ENCODE measurements at places on chromosomes 12 and 14.

GRCh38 chr12:57719777-57720605, 18.6 kb downstream of the AGAP2 start:
- ATAC-seq = no peak

DNA sequence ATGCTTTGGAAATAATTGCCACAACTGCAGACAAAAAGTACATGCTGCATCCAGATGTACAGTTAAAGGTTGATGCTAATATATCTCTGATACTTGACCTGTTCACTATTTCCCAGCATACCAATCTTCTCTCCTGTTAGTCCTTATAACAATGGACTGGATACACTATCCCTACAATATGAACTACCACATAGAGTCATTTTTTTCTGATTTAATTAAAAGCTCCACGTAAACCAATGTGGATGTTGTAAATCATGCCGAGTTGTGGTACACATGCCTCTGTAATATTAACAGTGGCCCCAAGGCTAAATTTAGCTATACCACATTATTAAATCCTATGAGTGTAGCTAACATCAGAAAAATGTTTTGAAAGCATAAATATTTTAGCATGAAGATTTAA, 469.1 kb upstream of the RPL10L start:
- ATAC-seq = no peak

GRCh38 chr14:76687611-76688382, 73.5 kb upstream of the VASH1 start:
- no peak for ATAC-seq

- peak; percentile 89 for ATAC-seq
Observed at GRCh38 chr14:102708494-102708893, 68.8 kb upstream of the TRAF3 start.

DNA sequence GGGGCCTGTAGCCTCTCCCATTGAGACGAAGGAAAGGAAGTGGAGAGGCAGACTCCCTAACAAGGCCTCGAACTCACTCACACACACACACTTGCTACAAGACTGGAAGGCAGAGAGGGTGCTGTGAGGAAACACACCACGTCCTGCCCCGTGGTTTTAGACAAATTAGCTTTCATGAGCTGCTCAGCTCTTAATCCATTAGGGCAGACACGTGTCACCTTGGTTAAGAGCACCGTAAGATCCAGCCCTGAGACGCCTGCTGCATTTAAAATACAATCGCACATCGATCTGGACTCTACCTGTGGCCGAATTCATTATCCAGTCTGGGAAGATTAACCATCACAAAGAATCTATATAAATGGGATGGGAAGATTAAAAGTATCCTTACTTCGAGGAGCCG, 72.0 kb downstream of the RIMBP2 start:
- no peak for ATAC-seq

DNA sequence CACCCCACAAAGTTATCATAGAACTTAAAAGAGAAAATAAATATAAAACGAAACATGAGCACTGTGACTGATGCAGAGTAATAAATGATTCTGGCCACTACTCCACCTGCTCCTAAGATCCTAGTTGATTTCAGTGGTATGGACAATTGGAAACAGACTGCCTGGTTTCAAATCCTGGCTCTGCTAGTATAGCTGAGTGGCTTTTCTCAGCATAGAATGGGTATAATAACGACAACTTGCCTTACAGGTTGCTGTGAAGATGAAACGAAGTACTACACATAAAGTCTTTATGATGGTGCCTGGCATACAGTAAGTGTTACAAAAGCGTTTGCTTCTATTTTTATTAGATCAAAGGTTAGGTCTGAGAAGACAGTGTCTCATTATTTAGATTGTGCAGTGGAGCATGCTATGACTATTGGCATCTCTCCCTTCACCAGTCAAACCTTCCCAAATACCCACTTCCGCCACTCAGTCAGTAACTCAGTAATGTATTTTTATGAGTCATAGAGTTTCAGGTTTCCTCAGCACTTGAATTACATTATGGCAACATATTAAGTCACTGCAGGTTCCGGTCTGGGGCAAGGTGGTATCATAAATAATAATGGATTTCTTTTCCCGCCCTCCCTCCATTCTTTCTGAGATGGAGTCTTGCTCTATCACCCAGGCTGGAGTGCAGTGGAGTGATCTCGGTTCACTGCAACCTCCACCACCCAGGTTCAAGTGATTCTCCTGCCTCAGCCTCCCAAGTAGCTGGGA, 29.7 kb upstream of the NR2C1 start:
- peak; percentile 99 for ATAC-seq

- ATAC-seq = no peak
Observed at GRCh38 chr12:102316723-102317122, 119.1 kb upstream of the PMCH start.

- ATAC-seq = no peak
Observed at GRCh38 chr12:116282371-116283286, 5.1 kb upstream of the MED13L start.

- ATAC-seq = no peak
Observed at GRCh38 chr12:95282266-95282665, 64.7 kb downstream of the VEZT start.

DNA sequence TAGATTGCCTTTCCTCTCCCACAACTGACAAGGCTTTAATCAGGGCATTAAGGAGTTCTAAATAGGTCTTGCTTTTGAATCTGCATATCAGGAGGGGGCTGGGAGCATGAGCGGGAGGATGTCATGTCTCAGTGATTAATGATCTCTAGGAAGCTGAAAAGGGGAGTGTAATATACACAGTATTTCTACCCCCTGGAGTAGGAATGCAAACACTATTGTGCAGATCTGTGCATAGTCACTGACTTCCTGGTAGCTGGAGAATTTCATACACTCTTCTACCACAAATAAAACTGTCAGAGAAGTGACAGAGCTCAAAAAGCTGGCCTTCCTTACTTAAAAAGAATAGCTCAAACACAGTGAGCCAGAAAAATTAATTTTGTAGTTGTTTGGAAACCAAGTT, 65.8 kb downstream of the RIC8B start:
- no peak for ATAC-seq

- ATAC-seq = peak; percentile 5
Observed at GRCh38 chr12:54413284-54414190, 5.5 kb downstream of the ITGA5 start.

DNA sequence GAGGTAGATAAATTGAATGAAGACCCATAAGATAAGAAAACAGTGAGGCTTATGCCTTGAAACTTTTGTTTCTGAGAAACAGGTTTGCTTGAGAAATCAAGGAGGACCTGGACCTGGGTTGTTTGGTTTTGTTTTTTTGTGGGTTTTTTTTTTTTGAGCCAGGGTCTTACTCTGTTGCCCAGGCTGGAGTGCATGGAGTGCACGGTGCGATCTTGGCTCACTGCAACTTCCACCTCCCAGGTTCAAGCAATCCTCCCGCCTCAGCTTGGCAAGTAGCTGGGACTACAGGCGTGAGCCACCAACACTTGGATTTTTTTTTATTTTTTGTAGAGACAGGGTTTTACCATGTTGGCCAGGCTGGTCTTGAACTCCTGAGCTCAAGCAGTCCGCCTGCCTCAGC, 9.0 kb upstream of the PPTC7 start:
- ATAC-seq = no peak

- no peak for ATAC-seq
Observed at GRCh38 chr12:106717673-106718072, 56.8 kb upstream of the RIC8B start.

DNA sequence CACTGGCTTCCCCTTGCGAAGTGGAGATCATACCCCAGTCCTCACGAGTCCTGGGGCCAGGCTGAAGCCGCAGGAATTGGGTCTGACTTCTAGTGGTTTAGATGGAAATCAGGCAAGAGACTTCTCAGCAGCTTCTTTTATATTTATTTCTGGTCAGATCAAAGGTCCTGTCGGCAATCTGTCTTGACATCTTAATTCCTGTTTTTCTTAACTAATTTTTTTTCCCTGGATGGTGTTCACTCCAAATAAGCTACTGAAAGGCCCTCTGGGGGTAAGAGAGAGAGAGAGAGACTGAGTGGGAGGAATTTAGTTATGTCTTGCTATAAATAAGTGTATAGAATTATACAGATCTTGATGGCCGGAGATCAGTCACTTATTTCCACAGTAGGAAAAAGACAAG, 698.7 kb upstream of the TBX3 start:
- ATAC-seq = no peak

GRCh38 chr12:124906606-124907261, 7.7 kb downstream of the UBC start:
- peak; percentile 64 for ATAC-seq

- no peak for ATAC-seq
Observed at GRCh38 chr12:89565002-89565401, 39.2 kb upstream of the POC1B start.

GRCh38 chr12:86929962-86930361, 673.8 kb upstream of the MGAT4C start:
- ATAC-seq = no peak

DNA sequence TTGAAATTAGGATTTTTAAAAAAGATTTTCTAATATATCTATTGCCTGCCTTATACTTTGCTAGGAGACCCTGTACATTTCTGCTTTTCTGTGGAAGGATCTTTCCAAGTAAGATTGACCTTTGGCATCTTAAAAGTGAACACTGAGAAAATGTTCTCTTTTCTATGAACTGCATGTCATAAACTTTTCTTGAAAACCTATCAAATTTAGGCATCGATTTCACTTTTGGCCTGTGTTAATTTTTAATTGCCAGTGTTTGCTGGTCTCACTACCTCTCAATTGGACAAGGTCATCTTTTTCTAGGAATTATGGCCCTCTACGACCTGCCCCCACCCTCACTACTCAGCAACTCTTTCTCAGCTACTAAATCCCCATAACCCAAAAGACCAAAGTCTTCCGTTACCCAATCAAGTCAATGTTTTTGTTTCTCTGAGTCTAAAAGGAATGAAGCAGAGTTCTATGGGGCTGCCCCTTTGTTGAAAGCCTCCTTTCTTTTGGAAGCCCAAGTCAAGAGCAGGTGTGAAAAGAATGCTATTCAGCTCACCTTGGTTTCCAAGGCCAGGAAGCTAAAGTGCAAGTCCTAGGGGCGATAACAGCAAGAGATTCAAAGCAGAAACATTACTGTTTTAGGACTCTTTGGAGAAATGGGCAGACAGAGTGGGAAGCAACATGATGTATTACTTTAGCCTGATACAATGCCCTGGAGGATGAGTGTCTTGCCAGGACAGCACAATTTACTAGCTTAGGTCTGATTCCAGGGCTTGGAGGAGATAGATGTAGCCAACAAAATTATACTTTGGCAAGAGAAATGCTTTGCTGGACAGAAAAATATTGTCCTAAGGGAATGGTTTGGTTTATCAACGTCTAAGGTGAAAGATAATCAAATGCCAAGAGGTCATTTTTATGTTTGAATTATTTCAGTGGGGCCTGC, 55.0 kb downstream of the IGF1 start:
- ATAC-seq = no peak

DNA sequence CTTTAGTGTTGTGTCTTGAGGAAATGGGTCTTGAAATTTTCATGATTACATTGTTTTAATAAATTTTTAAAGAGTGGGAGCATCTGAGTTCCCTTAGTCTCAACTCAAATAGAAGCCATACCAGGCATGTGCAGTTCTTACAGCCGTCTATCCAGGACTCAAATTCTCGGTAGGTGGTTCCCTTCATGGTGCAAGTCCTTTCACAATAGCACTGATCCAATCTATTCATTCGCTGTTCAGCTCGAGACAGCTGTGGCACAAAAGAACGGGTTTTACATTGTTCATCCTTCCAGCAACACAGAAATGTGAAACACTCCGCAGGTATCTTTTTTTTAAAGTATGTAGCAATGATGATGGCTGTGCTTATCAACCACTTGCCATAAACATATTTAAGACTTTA, 100.2 kb downstream of the NELL2 start:
- no peak for ATAC-seq

DNA sequence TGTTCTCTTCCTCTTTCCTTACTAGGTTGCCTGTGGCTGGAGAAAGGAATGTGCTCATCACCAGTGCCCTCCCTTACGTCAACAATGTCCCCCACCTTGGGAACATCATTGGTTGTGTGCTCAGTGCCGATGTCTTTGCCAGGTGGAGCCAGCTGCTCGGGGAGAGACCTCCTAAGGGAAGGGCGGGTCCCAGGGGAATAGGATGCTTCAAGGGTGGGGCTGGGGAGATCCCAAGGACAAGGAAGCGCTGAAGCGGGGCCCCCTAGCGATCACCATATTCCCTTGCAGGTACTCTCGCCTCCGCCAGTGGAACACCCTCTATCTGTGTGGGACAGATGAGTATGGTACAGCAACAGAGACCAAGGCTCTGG, 10.2 kb downstream of the MARS1 start:
- peak; percentile 27 for ATAC-seq

DNA sequence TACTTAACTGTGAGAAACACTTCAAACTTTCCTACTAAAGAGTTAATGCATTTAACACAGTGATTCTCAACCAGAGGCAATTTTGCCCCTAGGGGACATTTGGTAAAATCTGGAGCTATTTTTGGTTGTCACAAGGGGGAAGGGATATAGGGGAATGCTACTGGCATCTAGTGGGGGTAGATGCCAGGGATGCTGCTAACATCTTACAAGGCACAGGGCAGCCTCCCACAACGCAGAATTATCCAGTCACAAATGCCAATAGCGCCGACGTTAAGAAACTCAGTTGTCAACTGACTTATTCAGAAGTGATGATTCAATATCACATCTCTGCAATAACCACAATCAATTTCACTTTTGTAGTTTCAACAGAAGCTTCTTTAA, 2.0 kb downstream of the EEA1 start:
- no peak for ATAC-seq

DNA sequence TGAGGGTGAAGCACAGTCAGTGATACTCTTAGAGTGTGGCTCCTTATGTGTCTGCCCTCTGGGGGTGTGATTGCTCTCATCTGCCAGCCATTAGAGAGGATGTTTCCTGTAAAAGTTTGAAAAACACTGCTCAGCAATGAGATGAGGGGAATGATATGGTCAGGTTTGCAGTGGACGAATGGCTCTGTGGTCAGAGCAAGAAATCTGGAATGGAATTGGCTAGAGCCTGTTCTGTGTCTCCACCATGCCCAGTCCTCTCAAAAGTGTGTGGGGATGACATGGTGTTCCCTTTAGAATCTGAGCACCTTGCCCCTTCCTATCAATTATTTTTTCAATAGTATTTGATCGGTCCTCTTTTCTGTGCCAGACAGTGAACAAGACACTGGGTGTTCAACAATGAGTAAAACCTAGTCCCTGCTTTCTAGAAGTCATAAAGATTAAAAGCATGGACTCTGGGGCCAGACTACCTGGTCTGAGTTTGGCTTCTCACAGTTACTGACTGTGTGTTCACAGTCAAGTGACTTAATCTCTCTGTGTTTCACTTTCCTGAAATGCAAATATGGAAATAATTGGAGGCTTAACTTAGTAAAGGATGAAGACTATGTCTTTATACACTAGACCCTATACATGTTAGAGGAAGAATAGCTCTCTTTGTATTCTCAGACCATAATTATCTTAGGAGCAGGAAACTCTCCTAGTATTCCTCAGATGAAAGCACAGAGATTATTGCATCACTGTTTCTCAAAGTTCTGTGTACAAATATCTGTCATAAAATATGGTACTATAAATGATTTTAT, 1.6 kb downstream of the ACSS3 start:
- ATAC-seq = no peak

GRCh38 chr14:74963705-74964271, 8.4 kb upstream of the PGF start:
- peak; percentile 43 for ATAC-seq

Data from esophagus mucosa (tissue), 1 donor.